ENCODE measurements at places on chromosomes 7 and 10.

GRCh38 chr10:6240254-6240653 lies 37.5 kb downstream of the PFKFB3 start:
- no peak for DNase-seq

DNA sequence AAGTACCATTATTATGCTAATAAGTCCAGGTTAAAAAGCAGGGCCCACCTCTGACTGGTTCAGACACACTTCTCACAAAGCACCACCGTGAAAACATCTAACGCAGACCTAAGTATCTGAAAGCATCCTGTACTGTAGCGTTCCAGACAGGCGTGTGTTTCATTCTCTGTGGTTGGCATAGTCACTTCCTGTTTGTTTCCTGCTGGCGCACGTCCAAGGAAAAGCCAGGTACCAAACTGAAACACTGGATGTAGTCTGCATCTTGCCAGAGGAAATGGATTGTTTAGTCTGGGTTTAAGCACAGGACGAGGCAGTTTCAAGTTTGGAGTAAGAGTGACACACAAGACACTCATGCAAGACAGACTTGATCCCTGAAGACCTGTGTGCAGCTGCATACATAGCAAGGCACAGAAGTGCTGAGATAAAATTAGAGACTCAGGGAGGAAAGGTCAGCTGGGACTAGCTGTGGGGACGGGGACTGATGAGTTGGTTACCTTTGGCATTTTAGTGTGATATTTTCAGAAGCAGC lies 23.3 kb downstream of the BPGM start:
- peak; percentile 42 for DNase-seq

- peak; percentile 42 for DNase-seq
These were observed at the start of gene BMPER for GRCh38 chr7:33905389-33906032. BMPER (plus strand) TSS chr7:33905539; CDS start chr7:33905614, 75 bp downstream.

GRCh38 chr7:2681929-2682799 lies 5.8 kb upstream of the AMZ1 start:
- no peak for DNase-seq

- DNase-seq: no peak
These were observed at the start of gene MEOX2 for GRCh38 chr7:15686295-15686956. MEOX2 (minus strand) TSS chr7:15686683; CDS start chr7:15686402, 281 bp downstream.

DNA sequence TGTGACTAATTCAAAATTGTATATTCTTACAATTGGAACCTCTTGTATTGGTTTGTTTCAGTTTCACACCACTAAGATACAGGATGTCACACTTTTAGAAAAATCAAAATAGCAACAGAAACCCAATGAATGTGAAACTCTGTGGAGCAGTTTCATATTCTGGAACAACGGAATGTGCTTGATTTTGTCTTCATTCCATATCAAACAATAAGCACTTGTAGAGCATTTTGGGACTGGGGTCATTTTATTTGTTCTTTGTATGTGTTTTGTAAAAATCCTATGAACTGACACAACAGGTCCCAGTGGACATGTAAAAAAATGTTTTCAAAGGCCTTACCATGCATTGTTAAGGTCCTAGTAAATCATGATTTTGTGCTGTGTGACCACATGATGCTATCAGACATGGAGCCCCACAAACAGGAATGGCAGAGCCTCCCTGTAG lies 123.1 kb downstream of the DKK1 start:
- no peak for DNase-seq

DNA sequence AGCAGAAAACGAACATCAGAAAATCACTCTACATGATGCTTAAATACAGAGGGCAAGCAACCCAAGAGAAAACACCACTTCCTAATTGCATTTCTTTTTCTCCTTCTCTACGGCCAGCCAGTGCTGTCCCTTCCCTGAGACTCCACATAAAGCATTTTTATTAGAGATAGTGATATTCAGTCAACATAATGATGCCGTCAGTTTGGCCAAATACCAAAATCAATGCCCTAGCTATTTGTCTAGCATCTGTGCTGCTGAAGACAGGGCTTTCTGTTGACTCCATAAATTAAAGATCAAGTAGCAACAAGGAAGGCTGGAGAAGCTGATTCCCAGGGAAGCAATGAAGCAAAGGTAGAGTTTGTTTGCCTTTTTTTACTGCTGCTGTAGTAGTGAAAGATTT lies 1024.9 kb downstream of the REEP3 start:
- DNase-seq: no peak

DNA sequence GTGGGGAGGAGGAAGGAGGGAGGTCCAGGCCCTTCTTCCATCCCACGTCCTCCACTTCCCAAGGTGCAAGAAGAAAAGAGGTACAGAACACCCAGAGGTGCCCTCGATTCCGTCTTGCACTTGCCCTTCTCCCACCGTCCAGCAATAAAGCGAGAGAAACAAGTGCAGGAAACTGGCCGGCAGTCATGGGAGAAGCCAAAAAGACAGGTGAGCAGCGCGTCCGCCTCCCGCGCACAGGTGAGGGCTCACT lies 1.3 kb downstream of the C10orf95 start:
- no peak for DNase-seq

DNA sequence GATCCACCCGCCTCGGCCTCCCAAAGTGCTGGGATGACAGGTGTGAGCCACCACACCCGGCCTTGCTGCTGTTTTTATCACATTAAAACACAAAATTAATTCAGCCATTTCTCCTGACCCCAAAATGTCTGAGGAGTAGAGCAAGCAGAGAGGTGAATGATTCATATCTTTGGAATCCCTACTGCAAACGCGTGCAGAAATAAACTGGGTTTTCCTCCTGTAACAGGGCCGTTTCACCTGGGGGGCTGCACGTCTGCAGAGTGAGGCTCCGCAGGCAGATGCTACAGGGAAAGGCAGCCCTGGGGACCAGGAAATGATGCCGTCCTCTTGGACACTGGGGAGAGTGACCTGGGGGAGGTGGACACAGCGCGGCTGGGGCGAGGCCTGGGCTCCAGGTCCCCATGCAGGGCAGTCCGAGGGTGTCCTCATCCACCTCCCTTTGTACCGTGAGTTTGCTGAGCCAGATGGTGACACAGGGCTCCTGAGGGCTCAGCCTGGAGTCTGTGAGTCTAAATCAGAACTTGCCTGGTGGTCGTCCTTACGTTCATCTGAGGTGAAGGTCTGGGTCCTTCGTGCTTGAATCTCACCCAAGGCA lies 41.9 kb downstream of the PDGFA start:
- DNase-seq: no peak

- DNase-seq: no peak
These were observed 123.6 kb downstream of the BTAF1 start for GRCh38 chr10:92047215-92047614.

DNA sequence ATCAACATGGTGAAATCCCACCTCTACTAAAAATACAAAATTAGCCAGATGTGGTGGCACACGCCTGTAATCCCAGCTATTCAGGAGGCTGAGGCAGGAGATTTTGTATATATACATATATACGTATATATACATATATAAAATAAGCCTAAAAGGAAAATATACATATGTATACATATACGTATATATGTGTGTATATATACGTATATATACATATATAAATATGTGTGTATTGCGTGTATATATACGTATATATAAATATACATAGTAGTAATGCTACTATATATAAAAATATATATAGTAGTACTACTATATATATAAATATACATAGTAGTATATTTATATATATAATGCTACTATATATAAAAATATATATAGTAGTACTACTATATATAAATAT lies 26.5 kb upstream of the PBLD start:
- no peak for DNase-seq

DNA sequence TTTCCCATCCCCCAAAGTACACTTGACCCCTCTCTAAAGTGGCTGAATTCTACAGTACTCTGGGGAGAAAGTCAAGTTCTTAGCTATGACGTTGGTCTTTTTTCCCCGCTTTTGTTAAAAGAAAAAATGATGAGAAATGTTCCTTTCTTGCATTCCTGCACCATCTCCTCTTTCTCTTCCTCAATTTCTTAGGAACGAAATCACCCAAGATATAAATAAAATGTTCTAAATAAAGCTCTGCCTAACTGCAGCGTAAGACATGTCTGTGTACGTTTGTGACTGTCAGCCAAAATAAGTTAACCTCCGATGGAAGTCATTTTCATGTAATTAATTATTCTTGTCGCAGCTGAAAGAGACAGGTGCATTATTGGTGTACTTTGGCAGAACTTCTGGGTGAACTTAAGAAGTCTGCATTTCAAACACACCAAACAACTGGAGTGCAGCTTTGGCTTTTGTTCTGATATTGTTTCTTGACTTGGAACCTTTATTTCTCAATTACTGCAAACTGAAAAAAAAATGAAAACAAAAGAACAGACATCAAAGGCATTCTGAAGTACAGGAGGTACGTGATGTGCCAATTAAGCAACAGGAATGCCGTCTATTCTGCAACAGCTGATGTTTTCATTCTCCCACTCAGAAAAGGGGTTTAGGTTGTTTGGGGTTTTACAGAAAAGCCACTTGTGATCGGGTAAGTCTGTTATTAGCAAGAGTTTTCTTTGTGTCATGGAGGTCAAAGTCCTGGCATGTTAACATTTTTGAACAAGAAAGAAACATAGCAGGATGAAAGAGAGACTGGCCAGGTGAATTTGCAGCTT lies 82.4 kb upstream of the SDK1 start:
- no peak for DNase-seq

- no peak for DNase-seq
These were observed 29.8 kb downstream of the PRR15 start for GRCh38 chr7:29593459-29593858.

GRCh38 chr7:31687024-31687748 lies at the start of gene PPP1R17:
PPP1R17 (plus strand) TSS chr7:31687215; CDS start chr7:31692442, 5,227 bp downstream.
- DNase-seq: no peak

DNA sequence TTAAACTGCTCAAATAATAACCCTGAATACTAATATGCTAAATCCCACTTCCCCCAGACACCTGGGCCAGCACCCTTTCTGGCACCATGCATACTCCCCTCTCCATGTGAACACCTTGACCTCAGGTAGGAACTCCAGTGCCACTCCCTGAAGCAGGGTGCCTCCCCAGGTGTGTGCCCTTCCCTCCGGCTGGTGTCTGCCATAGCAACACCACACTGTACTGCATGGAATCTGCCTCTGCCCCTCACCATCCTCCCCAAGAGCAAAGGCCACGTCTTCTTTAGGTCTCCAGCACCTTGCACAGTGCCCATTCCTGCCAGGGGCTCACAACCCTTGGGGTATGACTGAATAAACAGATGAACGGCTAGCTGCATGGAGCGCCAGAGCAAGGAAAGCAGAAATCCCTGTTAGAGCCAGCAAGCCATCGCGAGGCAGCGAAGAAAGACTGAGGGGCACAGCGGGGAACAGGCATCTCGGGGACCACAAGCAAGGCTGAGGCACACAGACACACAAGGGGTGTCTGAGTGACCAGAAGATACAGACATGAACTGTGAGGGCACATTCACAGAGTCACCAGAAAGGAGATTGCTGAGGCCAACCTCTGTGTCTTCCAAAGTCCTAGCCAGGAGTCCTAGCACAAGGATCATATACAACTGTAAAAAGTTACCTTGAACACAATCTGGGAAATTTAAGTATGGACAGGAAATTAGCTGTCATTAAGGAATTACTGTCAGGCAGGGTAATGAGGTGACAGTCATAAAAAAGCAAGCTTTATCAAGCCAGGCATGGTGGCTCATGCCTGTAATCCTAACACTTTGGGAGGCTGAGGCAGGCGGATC lies 25.7 kb downstream of the COBL start:
- no peak for DNase-seq

- no peak for DNase-seq
These were observed 18.2 kb upstream of the CDH23 start for GRCh38 chr10:71378336-71379117.

GRCh38 chr7:16271355-16271915 lies 149.9 kb downstream of the CRPPA start:
- DNase-seq: no peak

DNA sequence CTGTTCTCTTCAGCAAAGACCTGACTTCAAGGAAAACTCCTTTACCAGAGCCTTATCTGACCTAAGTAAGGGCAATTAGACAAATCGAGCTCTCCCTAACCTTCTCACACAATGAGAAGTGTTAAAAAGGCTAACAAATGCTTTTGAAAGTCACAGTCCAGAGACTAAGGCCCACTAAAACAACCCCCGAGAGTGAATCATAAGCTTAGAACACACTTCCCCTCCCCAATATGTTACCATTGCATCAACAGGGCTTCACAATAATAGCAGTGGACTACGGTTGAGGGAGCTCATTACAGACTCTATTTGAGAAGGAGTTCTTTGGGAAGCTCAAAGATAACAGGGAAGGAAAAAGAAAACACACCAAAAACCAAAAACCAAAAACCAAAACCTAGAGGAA lies 28.6 kb upstream of the ZEB1 start:
- DNase-seq: no peak

DNA sequence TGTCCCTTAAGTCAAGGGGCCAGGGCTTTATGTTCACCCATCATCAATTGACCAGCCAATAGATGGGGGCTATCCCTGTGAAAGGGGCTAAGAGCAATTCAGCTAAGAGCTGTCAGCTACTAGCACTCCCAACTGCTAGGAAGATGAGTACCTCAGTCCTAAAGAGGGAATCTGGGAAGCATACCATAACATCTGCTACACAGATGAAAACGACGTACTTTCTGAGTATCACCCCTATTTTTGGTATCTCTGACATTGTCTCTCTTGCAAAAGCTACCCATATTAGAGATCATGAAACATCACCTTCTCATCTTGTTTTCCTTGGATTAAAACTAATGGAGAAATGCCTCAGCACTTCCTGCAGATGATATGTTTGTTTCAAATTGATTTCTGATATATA lies 7.5 kb upstream of the SMNDC1 start:
- no peak for DNase-seq

DNA sequence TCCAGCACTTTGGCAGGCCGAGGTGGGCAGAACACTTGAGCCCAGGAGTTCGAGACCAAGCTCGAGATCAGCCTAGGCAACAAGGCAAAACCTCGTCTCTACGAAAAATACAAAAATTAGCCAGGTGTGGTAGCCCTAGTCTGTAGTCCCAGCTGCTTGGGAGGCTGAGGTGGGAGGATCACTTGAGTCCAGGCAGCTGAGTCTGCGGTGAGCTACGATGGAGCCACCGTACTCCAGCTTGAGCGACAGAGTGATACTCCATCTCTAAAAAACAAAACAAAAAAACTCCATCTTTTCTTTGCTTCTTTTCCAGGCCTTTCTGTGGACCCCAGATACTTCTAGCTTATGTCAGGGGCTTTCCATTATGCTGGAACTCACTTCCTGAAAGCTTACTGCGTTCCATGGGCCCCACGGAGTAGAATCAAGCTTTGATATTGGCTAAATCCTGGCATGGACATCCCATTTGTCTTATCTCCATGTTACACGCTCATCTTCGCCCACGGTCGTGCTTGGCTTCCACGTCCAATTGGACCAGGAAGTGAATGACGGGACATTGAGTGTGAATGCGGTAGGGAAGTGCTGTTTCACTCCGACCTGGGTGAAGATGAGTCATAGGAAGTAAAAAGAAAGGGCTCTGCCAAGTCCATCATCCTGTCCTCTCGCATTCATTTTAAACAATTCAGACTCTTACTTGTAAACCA lies 45.7 kb downstream of the FAM171A1 start:
- DNase-seq: no peak

- no peak for DNase-seq
These were observed 244.4 kb downstream of the TNS3 start for GRCh38 chr7:47337531-47337930.

DNA sequence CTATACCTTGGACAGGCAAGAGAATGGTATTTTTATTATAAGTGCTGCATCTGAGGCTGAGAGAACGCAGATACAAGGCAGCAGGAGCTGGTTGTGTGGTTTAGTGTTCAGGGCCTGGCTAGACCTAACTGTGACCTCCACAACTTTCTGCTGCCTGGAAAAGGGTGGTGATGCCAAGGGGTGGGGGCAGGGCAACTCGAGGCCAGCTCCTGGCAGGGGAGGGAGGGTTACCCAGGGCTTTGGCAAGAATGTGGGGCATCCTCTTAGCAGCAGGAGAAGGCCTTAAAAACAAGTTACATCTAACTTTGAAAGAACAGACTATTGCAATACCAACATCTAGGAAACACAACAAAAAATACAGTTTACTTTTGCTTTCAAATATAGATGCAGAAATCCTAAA lies 13.0 kb downstream of the MXI1 start:
- no peak for DNase-seq
